GM12878 (cell line): ENCODE measurements at places on chromosomes 11 and 22. TPM values are rescaled to one million over a fixed set of nuclear protein-coding genes. Genes with fewer than 3 reads are reported as not detected.
A peak's percentile ranks its signal among the peaks of the same experiment; 100 is the strongest.

GRCh38 chr11:450809-451451 lies 851 bp downstream of the PTDSS2 start:
- no peak for DNase-seq
- H3K36me3 ChIP-seq = peaks cover 2% of the 10 kb centered on the region; the same call in 1 of the 2 replicates
- peaks cover 11% of the 10 kb centered on the region for H3K4me1 ChIP-seq
- peak overlapping the region; percentile 82 for H3K4me3 ChIP-seq

DNA sequence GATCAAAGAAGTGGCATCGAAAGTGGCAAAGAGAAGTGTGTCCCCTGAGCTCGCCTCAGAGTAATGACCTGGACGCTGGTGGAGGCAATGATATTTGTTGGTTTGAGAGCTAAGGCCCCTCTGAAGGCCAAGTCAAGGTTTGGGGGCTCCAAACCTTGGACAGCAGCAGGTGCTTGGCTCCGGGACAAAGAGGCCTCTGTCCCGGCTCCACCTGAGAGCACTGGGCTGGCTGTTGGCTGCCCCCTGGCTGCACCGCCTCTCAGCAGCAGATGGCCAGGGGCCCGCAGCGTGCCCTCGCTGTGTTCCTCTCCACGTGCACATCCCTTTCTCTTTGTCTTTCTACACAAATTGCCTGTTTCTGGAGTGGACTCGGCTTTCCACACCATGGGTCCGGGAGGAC lies 301.3 kb downstream of the NTM start:
- no peak overlapping the region for H3K27ac ChIP-seq
- DNase-seq = no peak
- no peaks in the 10 kb centered on the region for H3K27me3 ChIP-seq
- no peaks in the 10 kb centered on the region for H3K4me1 ChIP-seq
- H3K36me3 ChIP-seq = no peaks in the 10 kb centered on the region

DNA sequence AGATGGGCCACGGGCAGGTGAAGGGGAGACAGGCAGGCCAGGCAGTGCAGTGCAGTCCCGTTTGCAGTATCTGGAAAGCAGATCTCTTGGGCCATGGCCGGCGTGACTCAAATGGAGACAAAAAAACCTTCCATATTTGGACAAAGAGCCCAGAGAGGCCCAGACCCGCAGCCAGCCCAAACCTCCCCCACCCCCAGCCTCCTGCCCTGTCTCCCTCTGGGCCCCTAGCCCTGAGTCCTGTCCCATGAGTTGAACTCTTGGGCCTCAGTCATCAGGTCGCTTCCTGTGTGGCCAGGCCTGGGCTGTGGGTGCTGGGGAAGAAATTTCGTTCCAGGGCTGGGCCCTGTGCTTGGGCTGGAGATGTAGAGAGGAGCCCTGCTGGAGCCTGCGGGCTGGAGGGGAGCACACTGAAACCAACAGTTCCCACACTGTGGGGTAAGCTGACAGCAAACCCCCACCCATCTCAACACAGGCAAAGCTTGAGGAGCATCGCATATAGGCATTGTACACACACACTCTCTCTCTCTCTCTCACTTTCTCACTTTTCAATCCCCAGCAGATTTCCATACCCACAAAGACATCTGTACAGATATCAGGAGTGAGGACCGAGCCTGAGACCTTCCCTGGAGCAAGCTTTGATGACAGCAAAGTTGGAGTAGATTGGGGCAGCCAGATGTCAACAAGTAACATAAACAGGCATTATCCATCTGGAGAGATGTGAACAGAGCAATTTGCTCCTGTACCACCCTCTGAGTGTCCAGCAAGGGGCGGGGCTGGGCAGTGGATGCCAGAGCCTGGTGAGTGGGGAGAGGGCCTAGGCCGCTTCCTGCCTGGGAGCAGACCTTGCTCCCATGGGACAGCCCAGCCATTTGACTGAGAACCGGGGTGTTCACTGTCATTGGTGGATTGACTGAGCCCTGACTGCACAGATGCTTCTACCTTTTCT lies 17.2 kb downstream of the ARHGEF17 start:
- peak overlapping the region; percentile 38; the same call in 1 of the 2 replicates for H3K4me3 ChIP-seq
- H3K36me3 ChIP-seq = no peaks in the 10 kb centered on the region

Gene OR5B21
- total RNA-seq = not detected in 2 replicates

Gene PARVG
- 91.3 and 95.7 TPM in 2 replicates for total RNA-seq
